RPMI7951 (cell line): ENCODE measurements at places on chromosomes 2 and 18. TPM values are rescaled to one million over a fixed set of nuclear protein-coding genes. Genes with fewer than 3 reads are reported as not detected.

DNA sequence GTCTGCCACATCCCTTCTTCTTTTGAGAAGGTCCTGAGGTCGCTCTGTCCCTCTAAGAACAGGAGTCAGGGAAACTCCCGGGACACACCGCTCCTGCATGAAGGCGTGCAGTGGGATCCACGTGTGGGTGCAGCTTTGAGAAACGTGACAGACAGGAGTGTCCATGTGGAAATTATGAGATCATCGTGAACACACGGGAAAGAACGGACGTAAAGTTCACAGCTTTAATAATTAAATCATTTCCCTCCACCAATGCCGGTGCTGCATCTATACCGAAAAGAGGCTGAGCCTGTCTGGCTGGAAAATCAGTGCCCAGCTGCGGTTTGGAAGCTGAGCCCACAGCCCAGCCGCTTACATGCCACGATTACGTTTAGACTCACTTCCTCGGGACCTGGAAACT is 372.4 kb upstream of the SALL3 start:
- DNase-seq = no peak

- no peak for DNase-seq
These were observed 588 bp upstream of the CCDC93 start for GRCh38 chr2:118014492-118014824.

GRCh38 chr2:113328043-113328442 is 49.3 kb upstream of the PAX8 start:
- no peak for DNase-seq

GRCh38 chr2:47568164-47568850 is 165.4 kb downstream of the MSH2 start:
- DNase-seq = no peak

DNA sequence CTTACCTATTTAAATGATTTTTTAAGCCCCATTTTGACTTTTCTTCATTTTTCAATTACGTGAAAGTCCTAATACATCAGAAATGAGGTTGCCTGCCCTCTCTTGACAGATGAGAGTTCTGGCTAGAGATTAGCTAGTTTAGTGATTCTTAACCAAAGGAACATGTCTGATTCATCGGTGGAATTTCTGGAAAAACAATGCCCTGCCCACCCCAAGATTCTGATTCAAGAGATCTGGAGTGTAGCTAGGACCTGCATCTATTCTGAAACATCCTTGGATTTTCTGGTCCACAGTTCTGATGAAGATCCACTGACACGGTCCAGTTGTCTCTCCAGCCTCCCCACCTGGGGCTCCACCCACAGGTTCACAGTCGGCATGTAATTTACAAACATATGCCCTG is 111.2 kb downstream of the KLF7 start:
- no peak for DNase-seq

DNA sequence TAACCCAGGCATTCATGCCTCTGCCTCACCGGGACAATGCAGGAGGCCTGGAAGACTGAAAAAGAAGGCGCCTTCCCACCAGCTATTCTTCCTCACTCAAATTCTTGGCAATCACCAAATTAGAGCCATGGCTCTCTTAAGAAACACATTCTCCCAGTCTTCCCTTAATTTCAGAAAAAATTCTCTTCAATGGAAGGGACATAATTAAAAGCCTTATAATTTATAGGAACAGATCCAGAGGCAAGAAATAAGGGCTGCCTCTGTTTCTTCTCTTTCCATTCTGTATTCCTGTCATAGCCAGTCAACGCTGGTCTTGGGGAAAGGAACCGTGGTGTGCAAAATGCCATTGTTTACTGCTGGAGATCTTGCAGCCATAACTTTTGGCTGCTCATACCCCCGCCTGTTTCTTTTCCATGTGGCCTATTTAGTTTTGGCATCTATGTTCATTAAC is 32.8 kb downstream of the DTNA start:
- DNase-seq = no peak

Gene RBKS
- 1.8 and 2.8 TPM in 2 replicates for total RNA-seq

Gene MYO1B
- total RNA-seq = 173 and 185 TPM in 2 replicates

Gene LCT
- total RNA-seq = not detected in 2 replicates

Gene DCDC2C
- total RNA-seq = not detected in 2 replicates
